Stimulated activated CD4-positive, alpha-beta T cell treated with anti-CD3 and anti-CD28 coated beads, TNF-alpha, amount 100 ng/mL, for 4 hours (primary cell): ENCODE measurements at places on chromosomes 1 and 21.

GRCh38 chr21:20997311-20997635, 936 bp upstream of the NCAM2 start:
- no peak for DNase-seq

- DNase-seq = no peak
Measured at GRCh38 chr1:58664881-58665280, 35.0 kb downstream of the MYSM1 start.

DNA sequence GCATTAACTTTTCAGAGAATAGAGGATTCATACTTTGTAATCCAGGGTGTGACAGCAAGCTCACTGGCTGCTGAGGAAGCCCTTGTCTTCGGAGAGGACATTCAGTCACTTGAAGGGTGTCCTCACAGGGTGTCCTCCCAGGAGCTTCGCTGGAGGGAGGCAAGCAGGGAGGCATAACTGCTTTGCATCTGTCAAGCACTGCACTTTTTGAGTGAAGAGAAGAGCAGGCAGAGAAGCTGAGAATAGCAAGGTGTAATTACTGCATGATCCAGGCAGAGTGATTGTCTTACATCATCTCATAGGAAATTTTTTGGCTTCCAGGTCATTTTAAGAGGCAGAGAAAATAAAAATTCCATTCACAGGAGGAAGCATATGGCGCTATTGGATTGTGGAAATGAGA, 232.5 kb upstream of the ZP4 start:
- no peak for DNase-seq

DNA sequence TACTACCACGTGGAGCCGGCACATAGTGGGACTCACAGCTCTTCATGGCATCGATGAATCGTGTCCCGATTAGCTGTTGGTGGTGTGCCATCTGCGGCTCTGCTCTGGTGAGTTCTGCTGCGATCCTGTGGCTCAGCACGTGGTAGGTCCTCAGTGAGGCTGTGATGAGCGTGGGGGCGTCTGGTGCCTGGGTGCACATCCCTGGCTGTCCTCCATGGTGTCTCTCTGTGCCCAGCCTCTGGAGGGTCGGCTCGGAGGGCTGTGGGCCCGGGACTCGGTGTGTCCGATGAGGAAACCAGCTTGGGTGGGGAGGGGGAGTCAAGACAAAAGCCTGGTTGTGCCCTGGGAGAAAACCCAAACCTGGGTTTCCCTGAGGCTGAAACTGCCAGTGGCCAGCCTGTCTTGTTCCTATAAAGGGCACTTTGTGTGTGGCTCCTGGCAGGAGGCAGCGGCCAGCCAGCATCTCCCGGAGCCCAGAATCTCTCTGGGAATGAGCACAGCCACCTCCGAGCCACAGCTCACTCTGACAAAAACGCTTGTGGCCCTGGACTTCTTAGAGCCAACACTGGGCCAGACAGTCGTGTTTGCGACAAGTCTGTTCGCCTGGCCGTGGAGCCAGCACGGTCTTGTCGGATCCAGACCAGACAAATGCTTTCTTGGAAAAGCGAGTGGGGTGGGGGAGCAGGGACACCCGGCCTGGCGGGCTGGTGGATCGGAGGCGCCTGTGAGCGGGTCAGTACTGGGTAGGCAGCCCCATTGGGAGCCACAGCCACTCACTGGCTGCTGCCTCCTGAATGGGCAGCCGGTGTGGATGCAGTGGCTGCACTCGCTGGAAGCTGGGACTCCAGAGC, 31.8 kb downstream of the SPSB1 start:
- DNase-seq = no peak

DNA sequence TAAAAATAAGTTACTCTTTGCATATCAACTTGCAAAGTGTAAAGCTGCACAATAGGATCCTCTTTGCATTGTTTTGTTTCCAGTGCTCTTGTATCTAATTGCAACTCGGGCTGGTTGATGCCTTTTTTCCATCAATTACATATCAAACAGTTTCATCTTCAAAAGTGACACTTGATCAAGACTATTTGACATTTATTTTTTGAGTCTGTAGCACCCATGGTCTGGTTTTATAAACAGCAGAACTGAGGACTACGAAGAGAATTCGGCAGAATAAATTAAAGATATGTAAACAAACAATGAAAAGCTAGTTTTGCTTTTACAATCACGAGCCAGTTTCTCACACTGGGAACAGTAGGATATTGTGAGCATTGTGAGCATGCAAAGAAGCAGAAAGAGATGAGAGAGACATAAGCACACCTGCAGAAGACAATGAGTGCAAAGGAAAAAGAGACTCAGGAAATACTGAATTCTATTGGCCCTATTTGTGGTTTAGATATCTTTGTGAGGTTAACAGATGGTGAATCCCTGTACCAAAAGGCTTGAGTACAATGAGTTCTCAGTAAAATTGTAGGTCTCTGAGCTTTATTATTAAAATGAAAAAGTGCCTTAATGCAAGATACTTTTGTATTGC, 45.4 kb downstream of the RPL5 start:
- DNase-seq = no peak

DNA sequence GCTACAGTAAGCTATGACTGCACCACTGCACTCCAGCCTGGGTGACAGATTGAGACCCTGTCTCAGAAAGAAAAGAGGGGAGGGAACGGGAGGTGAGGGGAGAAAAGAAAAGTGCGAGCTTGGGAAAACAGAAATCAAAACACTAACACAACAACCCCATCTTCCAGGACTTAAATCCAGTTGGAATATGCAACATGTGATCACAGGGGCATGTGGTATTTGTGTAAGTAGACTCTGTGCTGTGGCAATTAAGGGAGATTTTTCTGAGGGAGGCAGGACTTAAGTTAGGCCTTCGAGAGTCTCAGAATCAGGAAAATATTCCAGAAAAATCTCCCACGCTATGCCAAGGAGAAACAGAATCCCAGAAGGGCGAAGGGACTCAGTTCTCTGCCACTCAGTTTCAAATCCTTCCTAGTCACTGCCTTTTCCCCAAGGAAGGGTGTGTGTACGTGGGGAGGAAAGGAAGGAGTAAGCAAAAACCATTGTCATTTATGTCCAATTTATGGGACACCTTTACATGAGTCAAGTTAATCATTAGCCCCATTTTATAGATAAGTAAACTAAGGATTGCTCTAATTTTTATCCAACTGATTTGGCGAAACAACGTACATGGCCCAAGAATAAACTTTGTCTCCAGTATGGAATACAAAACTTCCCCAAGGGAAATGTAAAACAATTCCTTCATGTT, 12.3 kb downstream of the ID3 start:
- no peak for DNase-seq

- no peak for DNase-seq
Measured at GRCh38 chr21:39345440-39345839, 3.4 kb downstream of the HMGN1 start.

- no peak for DNase-seq
Measured at GRCh38 chr1:14421977-14422609, 176.4 kb upstream of the KAZN start.

GRCh38 chr1:25442178-25442577, 11.5 kb downstream of the MACO1 start:
- no peak for DNase-seq

DNA sequence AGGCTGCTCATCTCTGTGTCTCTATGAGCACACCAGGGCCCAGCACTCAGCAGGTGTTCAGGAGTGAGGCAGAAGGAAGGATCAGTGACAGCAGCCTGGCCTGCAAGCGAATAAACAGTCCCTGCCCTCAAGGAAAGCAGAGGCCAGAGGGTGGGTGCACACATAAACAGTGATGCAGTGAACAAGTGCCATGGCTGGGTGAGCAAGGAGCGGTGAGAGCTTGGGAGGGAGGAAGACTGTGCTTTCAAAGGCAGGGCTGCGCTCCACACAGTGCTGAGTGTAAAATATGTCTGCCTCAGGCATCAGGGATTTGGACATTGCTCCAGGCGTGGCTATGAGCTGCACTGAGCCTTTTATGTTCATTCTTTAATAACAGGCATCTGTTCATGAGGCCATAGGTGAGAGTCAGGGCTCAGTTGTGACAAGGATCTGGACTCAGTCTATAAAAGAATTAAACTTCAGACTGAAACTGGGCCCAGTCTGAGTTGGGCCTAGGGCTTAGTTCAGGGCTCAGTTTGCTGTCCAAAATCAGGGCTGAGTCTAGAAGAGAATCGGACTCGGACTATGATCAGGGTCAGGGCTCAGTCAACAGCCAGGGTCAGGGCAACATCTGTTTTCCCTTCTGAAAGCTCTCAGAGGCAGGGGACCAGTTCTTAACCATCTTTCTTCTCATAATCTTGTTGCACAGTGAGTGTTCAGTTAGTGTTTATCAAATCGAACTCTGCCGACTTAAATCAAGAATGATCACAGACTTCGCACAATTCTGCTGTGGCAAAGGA, 213.7 kb downstream of the FOXD2 start:
- no peak for DNase-seq

DNA sequence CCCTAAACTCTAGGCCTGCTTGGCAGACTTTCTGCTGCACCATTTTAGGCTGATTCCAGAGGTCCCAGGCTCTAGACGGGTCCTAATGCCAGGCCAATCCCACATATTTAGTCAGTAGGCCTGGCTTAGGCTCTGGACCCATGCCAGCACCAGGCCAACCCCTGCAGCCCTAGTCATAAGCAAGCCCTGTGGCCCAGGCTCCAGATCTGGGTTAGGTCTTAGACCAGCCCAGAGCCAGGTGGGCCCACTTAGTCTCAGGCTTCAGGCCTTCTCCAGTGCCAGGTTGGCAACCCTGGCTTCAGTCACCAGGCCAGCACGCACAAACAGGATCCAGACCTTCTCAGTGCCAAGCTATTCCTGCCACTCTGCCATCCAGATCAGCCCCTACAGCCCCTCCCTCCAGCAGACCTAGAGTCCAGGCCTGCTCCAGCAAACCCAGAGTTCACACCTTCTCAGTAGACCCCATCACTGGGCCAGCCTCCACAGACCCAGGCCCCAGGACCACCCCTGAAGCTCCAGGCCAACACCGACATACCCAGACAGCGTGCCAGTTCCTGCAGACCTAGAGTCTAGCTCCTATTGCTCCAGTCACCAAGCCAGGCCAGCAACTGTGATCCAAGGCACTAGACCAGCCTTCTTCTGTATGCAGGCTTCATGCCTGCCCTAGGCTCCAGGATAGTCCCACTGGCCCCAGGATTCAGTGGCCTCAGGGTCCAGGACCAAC, 467.6 kb downstream of the RWDD3 start:
- DNase-seq = no peak

DNA sequence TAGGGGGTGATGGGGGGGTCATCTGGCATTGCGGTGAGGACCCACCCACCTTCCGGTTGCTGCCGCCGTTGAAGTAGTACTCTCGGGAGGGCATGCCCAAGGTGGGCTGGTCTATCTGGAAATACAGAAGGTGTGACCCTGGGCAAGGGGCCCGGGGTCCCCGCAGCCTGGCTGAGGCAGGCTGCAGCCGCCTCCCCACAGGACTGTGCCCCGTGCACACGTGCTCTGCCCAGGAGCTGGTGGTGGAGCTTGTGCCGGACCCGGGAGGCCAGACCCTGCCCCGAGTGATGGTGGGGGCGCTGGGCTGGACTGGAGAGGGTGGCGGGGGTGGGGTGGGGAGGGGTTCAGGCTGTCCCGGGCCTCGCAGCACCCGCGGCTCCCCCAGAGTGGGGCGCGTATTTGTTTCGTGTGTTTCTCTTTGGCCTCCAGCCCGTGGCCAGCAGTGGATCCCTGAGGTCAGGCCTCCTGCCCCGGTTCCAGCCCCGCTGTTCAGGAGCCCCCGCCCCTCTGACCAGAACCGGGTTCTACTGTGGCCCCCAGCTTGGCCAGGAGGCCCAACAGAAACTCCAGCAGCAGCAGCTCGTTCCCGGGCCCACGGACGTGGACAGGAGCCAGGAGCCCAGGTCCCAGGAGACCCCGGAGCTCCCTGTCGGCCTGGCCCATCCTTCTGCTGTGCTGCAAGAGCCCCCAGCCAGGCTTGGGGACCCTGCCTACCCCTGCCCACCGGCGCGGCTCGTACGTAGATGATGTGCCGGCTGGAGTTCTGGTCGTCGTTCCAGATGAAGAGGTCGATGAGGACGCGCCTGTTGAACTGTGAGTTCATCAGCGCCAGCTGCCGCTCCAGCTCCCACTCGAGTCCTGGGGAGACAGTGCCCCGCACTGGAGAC, 19.2 kb downstream of the PRXL2B start:
- DNase-seq = no peak

- DNase-seq = no peak
Measured at GRCh38 chr1:34582356-34582755, 172.5 kb upstream of the GJB5 start.

DNA sequence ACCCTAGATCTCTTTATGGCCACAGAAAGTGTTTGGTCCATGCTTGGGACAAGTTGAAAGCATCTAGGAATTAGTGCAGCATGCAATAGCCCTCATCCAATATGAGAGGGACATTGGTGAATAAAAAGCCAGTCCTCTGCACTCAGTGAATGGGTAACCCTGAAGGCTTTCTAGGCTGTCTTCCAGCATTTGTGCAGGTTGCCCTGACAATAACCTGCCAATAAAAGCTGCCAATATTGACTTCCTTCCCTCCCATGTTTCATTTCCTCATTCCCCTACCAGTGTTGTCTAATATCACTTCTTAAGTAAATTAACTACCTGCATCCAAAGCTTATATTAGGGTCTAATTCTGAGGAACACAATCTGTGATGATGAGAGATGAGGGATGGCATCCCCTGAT, 563.6 kb upstream of the NEGR1 start:
- DNase-seq = no peak

GRCh38 chr21:32562426-32562825, 22.9 kb downstream of the TCP10L start:
- DNase-seq = no peak

GRCh38 chr1:109649491-109649914, 6.4 kb upstream of the GSTM4 start:
- no peak for DNase-seq

- no peak for DNase-seq
Measured at GRCh38 chr1:121458291-121459048, 273.7 kb downstream of the SRGAP2C start.

DNA sequence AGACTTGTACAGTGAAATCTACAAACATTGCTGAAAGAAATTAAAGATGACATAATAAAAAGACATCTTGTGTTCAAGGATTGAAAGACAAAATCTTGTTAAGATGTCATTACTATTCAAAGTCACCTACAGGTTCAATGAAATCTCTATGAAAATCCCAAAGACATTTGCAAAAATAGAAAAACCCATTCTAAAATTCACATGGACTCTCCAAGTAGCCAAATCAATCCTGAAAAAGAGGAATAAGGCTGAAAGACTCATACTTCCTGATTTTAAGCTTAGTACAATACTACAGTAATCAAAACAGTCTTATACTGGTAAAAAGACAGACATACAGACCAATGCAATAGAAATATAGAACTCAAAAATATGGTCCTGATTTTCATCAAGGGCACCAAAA, 78.6 kb downstream of the PCSK9 start:
- no peak for DNase-seq

DNA sequence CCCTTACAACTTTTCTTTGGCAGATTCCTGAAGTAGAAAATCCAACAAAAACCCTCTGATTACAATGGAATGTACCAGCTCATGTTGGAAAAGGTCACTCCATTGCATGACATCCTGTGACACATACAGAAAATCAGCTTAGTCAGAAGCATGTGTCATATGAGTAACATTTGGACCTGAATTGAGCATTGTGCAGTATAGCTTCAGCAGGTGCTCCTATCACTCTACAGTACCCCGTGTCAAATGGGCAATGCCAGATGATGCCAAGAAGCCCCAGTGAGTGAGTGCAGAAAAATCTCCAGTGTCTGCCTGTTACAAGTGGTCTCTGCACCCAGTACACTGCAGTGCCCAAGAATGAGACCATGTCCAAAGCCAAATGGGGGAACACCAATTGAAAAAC, 129.7 kb upstream of the RUNX1 start:
- no peak for DNase-seq

GRCh38 chr1:93330617-93331016, 15.1 kb upstream of the DR1 start:
- no peak for DNase-seq
